ENCODE measurements at places on chromosomes 7 and 10. TPM values are rescaled to one million over a fixed set of nuclear protein-coding genes. Genes with fewer than 3 reads are reported as not detected.

GRCh38 chr10:3574451-3574850 is 210.6 kb downstream of the KLF6 start:
- no peaks in the 10 kb centered on the region for H3K36me3 ChIP-seq
- no peak overlapping the region for H3K27ac ChIP-seq
- no peaks in the 10 kb centered on the region for H3K4me1 ChIP-seq

- DNase-seq = no peak
- no peaks in the 10 kb centered on the region for H3K36me3 ChIP-seq
- no peak overlapping the region for H3K27ac ChIP-seq
Measured at GRCh38 chr10:2038036-2038435, 300.7 kb upstream of the ADARB2 start.

DNA sequence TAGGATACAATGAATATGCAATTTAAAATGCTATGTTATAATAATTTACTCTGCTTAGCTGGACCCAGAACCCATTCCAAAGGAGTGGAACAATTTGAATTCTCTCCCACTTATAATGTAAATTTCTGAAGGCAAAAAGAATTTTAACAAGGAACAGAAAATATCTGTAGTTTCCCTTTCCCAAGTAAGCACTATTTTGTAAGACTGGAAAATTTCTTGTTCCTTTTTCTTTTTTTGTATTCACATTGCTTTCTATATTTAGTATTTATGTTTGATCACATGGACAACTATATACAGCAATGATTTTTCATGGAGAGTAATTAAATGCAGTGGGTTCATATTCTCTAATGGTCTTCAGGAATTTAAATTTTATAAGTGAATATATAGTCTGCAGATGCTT is 127.4 kb downstream of the GPR85 start:
- H3K36me3 ChIP-seq = no peaks in the 10 kb centered on the region
- no peak overlapping the region for H3K27ac ChIP-seq
- DNase-seq = no peak
- H3K4me3 ChIP-seq = no peak overlapping the region
- no peaks in the 10 kb centered on the region for H3K27me3 ChIP-seq

Gene C10orf62
- total RNA-seq = not detected

- H3K27ac ChIP-seq = no peak overlapping the region
- H3K36me3 ChIP-seq = no peaks in the 10 kb centered on the region
- no peak overlapping the region for H3K4me3 ChIP-seq
- DNase-seq = no peak
- no peaks in the 10 kb centered on the region for H3K4me1 ChIP-seq
- no peaks in the 10 kb centered on the region for H3K27me3 ChIP-seq
Measured at GRCh38 chr10:119483839-119484238, 58.7 kb downstream of the RGS10 start.

Gene BAMBI
- 12.9 TPM for total RNA-seq

- no peak for DNase-seq
- H3K4me3 ChIP-seq = no peak overlapping the region
- no peaks in the 10 kb centered on the region for H3K4me1 ChIP-seq
- peaks cover 39% of the 10 kb centered on the region for H3K36me3 ChIP-seq
Measured at GRCh38 chr7:111806232-111806631, 243.9 kb upstream of the IMMP2L start.

Gene GPNMB
- total RNA-seq = 322 TPM

GRCh38 chr7:16084370-16084769 is 337.0 kb downstream of the CRPPA start:
- no peaks in the 10 kb centered on the region for H3K36me3 ChIP-seq
- no peak for DNase-seq
- H3K4me3 ChIP-seq = no peak overlapping the region
- H3K4me1 ChIP-seq = no peaks in the 10 kb centered on the region
- no peaks in the 10 kb centered on the region for H3K27me3 ChIP-seq

- H3K27me3 ChIP-seq = no peaks in the 10 kb centered on the region
- H3K4me3 ChIP-seq = no peak overlapping the region
- DNase-seq = no peak
- no peaks in the 10 kb centered on the region for H3K4me1 ChIP-seq
- H3K36me3 ChIP-seq = no peaks in the 10 kb centered on the region
Measured at GRCh38 chr7:138158739-138159528, 82.7 kb downstream of the AKR1D1 start.

GRCh38 chr10:132516771-132517725 is 20.5 kb upstream of the INPP5A start:
- H3K36me3 ChIP-seq = no peaks in the 10 kb centered on the region
- peak; percentile 92 for DNase-seq
- H3K4me3 ChIP-seq = peak overlapping the region; percentile 28
- no peaks in the 10 kb centered on the region for H3K27me3 ChIP-seq
- H3K4me1 ChIP-seq = peaks cover 69% of the 10 kb centered on the region
